Breast epithelium (tissue), 4 donors: ENCODE measurements at places on chromosomes 7 and 10. TPM values are rescaled to one million over a fixed set of nuclear protein-coding genes. Genes with fewer than 3 reads are reported as not detected.

Gene SHLD2
- 36.7 TPM for total RNA-seq

- no peaks in the 10 kb centered on the region for H3K36me3 ChIP-seq
- H3K4me3 ChIP-seq = no peak overlapping the region
- H3K27ac ChIP-seq = peak overlapping the region; percentile 58
- no peaks in the 10 kb centered on the region for H3K27me3 ChIP-seq
These were observed 108.0 kb downstream of the SH3PXD2A start for GRCh38 chr10:103747193-103747865.

GRCh38 chr10:114245121-114245791 is 6.2 kb downstream of the VWA2 start:
- H3K4me1 ChIP-seq = peaks cover 6% of the 10 kb centered on the region
- no peaks in the 10 kb centered on the region for H3K27me3 ChIP-seq
- peak overlapping the region; percentile 19 for H3K4me3 ChIP-seq
- DNase-seq = peak; percentile 75

Gene KCNIP2
- total RNA-seq = 20.6 TPM

DNA sequence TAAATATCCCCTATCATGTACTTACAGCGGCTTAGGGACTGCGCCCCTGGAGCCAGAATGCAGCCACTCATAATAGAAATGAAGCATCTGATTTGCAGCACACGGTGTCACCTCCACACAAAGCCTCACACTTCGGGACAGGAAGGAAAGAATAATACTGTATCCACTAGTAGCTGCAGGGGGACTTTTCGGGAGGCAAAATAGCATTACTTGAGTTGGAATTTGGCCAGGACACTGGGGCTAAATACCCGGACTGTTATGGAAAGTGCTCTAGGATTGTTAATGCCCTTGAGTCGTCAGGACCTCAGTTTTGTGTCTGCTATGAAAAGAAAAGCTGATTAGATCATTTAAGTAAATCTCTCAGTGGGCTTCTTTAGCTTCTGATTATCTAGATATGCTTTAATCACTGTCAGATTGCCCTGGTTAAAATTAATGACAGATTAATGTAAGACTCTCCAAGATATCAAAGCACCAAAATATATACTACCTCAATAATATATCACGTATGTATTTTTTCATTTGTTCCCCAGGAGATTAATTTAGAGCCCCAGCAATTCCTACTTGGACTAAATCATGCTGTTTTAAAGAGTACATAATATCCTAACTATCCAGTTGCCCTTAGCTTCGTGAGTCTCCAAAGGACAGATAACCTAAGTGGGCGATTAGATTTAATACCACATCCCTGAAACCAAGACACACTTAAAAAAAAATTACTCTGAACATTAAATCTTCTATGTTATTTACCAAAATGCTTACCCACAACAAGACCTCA is 173.0 kb upstream of the NEBL start:
- no peaks in the 10 kb centered on the region for H3K27me3 ChIP-seq
- no peak for DNase-seq
- H3K4me1 ChIP-seq = no peaks in the 10 kb centered on the region
- no peak overlapping the region for H3K27ac ChIP-seq
- H3K36me3 ChIP-seq = no peaks in the 10 kb centered on the region

GRCh38 chr10:65793738-65794425 is 1132.0 kb upstream of the LRRTM3 start:
- H3K36me3 ChIP-seq = no peaks in the 10 kb centered on the region
- H3K4me3 ChIP-seq = no peak overlapping the region
- H3K4me1 ChIP-seq = no peaks in the 10 kb centered on the region
- H3K27me3 ChIP-seq = no peaks in the 10 kb centered on the region
- H3K27ac ChIP-seq = no peak overlapping the region
- no peak for DNase-seq

Gene CACNA2D1
- 16.0 TPM for total RNA-seq

- no peaks in the 10 kb centered on the region for H3K27me3 ChIP-seq
- H3K4me3 ChIP-seq = no peak overlapping the region
- no peak for DNase-seq
- no peaks in the 10 kb centered on the region for H3K4me1 ChIP-seq
- no peaks in the 10 kb centered on the region for H3K36me3 ChIP-seq
These were observed 257.1 kb downstream of the CAMK1D start for GRCh38 chr10:12606461-12606860.

- H3K36me3 ChIP-seq = no peaks in the 10 kb centered on the region
- H3K4me1 ChIP-seq = peaks cover 7% of the 10 kb centered on the region
- no peak overlapping the region for H3K4me3 ChIP-seq
- DNase-seq = no peak
- peak overlapping the region; percentile 33 for H3K27ac ChIP-seq
- no peaks in the 10 kb centered on the region for H3K27me3 ChIP-seq
These were observed 8.5 kb downstream of the RASSF4 start for GRCh38 chr10:44968091-44968490.

- H3K4me1 ChIP-seq = no peaks in the 10 kb centered on the region
- no peaks in the 10 kb centered on the region for H3K36me3 ChIP-seq
- DNase-seq = no peak
These were observed 5.7 kb downstream of the DNAH11 start for GRCh38 chr7:21548491-21548890.

- H3K36me3 ChIP-seq = no peaks in the 10 kb centered on the region
- no peak overlapping the region for H3K27ac ChIP-seq
- no peaks in the 10 kb centered on the region for H3K4me1 ChIP-seq
- H3K27me3 ChIP-seq = no peaks in the 10 kb centered on the region
- no peak for DNase-seq
- H3K4me3 ChIP-seq = no peak overlapping the region
These were observed 17.3 kb downstream of the MLXIPL start for GRCh38 chr7:73606801-73607691.

DNA sequence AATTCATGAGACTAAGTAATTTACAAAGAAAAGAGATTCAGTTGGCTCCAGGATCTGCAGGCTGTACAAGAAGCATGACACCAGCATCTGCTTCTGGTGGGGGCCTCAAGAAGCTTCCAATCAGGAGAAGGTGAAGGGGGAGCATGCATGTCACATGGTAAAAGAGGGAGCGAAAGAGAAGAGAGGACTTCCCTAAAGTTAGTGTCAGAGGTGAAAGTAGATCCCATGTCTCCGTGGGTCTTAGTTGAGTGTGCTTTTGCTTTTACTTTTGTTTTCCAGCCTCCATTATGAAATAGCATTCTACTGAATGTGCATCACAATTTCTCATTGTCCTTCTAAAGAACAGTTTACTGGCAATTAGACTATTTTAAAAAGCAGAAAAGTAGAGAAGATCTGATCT is 213.6 kb upstream of the FZD1 start:
- no peaks in the 10 kb centered on the region for H3K36me3 ChIP-seq
- DNase-seq = no peak
- H3K4me1 ChIP-seq = no peaks in the 10 kb centered on the region
- no peaks in the 10 kb centered on the region for H3K27me3 ChIP-seq
- H3K27ac ChIP-seq = no peak overlapping the region
- H3K4me3 ChIP-seq = no peak overlapping the region

Gene FGL2
- 62.1 TPM for total RNA-seq

GRCh38 chr10:803041-803741 is 113.7 kb upstream of the DIP2C start:
- no peaks in the 10 kb centered on the region for H3K4me1 ChIP-seq
- DNase-seq = no peak
- no peak overlapping the region for H3K4me3 ChIP-seq
- no peak overlapping the region for H3K27ac ChIP-seq

DNA sequence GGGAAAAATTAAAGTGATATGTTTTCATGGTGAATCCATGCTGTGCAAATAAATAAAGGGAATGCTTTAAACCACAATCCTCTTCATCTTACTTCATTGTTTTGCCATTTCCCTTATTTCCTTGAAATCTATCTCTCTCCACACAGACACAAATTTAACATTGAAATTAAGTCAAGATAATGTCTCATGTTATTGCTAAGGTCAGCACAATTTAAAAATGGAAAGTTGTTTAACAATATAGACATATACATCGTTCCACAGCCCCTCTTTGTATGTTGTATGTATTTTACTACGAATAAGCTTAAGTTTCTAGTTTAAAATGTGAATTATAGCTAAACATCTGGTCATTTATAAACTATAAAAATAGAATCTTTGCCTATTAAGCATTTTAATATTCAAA is 256.9 kb downstream of the PLXDC2 start:
- H3K27me3 ChIP-seq = no peaks in the 10 kb centered on the region
- no peaks in the 10 kb centered on the region for H3K36me3 ChIP-seq
- no peak overlapping the region for H3K4me3 ChIP-seq
- H3K27ac ChIP-seq = no peak overlapping the region
- H3K4me1 ChIP-seq = no peaks in the 10 kb centered on the region
- no peak for DNase-seq
